NCI-H1048 (cell line): ENCODE measurements at places on chromosomes 16 and 17.

- DNase-seq, result no peak
Measured at GRCh38 chr16:75385507-75386152, 47.7 kb downstream of the CFDP1 start.

- no peak for DNase-seq
Measured at GRCh38 chr17:58504826-58505351, 9.5 kb downstream of the MTMR4 start.

DNA sequence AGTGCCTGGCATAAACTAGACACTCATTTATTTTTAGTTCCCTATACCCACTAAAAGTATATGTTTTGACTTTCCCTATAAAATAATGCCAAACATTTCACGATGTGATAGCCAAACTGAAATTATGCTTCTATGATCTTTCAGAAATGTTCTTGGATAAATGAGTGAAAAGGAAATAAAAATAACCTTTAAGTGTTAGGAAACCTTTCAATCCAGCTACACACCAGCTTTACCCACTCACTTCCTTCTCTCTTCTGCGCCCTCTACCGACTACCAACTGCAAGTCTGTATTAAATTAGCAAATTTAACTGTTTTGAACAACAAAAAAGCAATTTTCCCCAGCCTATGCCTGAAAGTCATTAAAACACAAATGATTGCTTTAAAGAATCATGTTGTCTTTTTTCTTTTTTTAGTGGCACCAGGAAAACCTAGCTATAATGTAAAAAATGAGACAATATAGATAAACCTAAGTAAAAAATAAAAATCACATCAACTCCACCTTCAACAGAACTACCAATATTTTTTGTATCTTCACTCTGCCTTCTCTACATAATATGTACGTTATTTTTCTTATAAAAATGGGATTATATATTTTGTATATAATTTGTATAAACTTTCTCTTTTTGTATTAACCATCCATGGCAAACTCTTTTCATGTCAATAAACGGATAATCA lies 13.2 kb upstream of the TMEM100 start:
- no peak for DNase-seq

DNA sequence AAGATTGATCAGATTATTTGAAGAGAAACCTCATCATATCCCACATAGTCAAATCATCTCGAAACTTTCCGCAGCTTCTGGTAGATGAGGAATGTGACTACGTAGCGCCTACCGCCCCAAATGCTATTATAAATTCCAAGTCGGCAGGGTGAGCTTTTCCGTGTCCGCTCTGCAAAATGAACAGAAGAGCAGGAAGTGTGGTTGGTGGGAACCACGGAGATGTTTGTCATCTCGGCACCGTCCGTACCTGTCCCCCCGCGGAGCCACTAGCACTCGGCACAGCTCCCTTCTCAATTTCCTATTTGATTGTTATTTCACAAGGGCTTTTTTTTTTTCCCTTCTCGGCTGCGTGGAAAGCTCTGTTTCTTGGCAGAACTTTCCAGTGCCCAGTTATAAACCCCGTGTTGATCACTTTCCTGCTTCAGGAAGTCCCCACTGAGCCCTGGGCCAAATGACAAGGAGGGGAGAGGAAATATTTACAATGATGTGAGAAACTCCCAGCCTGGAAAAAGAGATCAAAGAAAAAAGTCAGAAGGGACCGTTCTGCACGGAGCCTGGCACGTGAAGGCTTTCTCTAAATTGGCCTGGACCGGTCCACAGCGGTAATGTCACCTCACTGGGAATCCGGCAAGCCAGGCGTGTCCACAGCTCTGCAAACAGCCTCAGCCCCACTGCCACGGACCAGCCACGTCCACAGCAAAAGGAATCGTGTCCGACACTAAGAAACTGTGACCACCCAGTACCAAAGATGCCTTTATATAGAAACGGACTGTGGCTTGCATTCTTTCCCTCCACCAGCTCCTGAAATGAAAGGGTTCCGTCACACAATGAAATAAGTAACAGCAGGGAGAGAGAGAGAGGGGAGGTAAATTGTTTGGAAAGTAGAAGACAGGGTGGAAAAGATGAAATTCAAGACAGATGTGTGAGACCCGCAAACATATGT lies 65.0 kb downstream of the MRM3 start:
- no peak for DNase-seq

GRCh38 chr16:29844575-29845331 lies 18.3 kb downstream of the CDIPT start:
- no peak for DNase-seq

GRCh38 chr16:87687126-87687910 lies 78.5 kb downstream of the KLHDC4 start:
- no peak for DNase-seq

DNA sequence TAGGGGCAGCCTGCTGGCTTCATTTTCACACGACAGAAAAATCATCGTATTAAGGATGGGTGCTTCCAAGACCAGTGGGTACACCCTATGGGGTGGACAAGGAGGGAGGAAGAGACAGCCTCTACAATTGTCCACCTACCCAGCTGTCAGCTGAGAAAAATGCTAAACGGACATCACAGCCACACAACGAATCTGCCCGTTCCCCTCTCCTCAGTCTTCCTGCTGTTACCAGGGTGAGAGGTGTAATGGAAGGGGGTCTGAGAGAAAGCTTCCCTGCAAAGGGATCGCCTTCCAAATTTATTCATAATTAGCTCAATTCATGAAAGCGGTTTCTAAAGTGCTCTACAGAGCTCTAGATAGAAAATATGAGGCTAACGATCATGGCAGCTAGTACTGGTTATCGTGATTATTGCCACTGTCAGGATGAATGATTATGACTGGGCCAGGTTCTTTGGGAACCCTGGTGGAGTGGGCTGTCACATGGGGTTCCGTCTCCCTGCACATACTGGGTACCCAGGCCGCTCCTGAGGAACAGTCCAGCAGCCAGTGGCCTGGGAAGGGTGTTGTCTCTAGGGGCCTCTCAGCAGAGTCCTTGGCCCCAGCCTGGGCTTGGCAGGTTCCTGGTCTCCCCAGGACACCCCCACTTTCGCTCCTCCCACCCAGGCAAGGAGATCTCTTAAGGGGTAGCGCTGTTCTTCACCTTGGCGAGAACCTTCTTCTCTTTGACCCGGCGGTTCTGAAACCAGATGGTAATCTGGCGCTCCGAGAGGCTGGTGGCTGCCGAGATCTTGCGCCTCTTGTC lies 2.2 kb downstream of the HOXB13 start:
- DNase-seq, result no peak

GRCh38 chr16:55000595-55000994 lies 69.9 kb downstream of the IRX5 start:
- DNase-seq, result no peak

GRCh38 chr17:38663125-38663751 lies 11.5 kb downstream of the EPOP start:
- DNase-seq, result peak; percentile 64

DNA sequence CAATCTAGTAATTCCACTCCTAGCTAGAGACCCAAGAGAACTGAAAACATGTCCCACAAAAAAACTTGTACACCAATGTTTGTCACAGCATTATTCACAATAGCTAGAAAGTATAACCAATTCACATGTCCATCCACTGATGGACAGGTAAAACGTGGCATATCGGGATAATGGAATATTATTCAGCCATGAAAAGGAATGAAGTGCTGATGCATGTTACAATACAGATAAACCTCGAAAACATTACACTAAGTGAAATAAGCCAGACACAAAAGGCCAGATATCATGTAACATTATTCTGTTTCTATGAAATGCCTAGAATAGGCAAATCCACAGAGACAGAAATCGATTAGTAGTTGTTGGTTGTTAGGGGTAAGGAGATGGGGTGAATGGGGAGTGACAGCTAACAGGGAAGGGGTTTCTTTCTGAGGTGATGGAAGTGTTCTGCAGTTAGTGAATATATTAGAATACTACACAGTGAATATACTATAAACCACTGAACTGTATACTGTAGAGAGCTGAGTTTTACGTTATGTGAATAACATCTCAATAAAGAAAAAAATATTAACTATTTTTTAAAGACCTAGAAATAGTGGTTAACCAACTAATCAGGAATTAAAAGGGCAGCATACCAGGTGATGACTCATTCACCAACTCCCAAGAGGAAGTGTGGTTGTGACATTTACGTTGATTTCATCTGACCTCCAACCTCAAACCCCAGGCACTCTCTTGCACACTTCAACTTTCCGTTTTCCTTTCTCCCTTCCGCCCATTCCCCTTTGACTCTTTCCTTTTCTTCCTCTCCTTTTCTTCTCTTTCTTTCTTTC lies 48.6 kb downstream of the GAS7 start:
- no peak for DNase-seq

DNA sequence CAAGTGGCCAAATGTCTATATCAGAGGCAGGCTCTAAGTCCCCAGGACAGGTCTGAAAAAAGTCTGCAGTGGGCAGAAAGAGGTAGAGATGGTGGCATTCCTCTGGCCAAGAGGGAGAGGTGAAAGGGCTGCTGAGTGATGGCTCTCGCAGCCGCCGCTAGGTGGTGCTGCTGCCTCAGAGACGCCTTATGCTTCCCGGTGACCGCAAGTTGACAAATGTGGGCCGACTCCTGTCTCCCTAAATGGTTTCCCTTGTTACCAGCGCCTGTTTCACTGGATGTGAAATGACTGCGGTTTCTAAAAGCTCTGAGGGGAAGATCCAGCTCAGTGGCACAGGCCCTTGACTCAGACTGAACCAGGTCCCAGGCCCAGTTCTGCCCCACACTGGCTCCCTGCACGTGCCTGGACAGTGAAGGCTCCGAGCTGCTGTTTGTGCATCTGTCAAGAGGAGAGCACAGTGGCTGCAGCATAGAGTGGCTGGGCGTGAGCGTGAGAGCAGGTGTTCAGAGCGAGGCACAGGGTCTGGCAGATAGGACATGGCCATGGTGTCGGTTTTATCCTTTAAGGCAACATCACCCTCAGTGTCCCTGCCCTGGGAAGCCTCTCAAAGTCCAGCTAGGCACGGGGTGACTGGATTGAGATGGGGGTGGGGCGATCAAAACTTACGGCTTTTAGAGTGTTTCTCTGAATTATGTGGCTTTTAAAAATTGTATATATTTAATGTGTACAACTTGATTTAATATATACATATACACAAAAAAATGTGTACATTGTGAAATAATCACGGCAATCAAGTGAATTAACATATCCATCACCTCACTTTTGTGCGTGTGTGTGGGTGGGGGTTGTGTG lies 19.9 kb downstream of the CLEC16A start:
- DNase-seq, result no peak

GRCh38 chr16:14289692-14290340 lies 218.7 kb downstream of the MRTFB start:
- DNase-seq, result no peak

DNA sequence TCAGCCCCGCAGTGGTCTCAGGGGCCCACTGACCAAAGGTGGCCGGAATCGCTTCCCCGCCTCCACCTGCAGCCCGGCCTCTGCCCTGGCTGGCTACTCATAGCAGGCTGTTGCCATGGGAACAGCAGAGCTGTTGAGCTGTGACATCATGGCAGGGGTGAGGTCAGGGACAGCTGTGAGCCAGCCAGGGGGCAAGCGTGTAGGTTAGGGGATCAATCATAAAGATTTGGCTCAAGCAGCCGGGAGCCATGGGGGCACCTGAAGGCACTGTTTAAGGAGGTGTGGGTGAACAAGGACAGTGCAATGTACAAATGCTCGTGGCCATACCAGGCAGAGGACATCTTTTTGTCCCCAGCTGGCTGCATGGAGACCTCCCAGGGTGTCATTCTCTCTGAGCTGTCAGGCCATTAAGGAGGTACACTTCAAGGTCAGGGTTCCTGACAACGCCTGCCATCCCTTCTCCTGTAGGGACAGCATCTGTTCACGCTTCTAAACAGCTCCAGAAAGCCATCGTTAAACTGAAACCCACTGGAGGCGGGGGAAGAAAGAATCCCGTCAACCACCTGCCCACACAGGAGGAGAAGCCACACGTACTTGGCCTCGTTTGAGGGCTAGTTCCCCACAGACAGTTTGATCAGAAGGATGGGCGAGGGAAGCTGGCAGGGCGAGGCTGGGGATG lies at the start of gene CEP295NL:
Gene CEP295NL, minus strand, starts transcription at position 101 of the 679 bp plus-strand sequence. CDS start 1,373 bp downstream, outside the sequence.
- DNase-seq, result no peak

GRCh38 chr16:4172070-4172469 lies 55.8 kb upstream of the ADCY9 start:
- no peak for DNase-seq

GRCh38 chr17:8062435-8062806 lies 23.6 kb downstream of the ALOX15B start:
- no peak for DNase-seq

DNA sequence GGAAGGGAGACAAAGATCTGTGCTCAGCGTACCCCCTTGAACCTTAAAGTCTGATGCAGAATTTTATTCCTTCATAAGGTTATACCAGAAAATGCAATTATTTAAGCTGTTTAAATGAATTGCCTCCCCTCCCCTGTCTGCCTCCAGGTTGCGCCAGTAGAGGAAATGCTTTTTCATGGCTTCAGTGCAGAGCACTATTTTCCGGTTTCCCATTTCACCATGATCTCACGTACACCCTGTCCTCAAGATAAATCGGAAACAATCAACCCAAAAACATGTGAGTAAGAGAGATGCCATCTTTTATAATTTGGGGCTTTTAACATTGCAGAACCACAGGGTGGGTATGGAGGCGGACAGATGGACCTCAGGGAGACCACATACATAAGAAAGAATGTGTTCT lies 15.5 kb downstream of the IQCK start:
- DNase-seq, result no peak

GRCh38 chr17:44902135-44902760 lies 3.0 kb upstream of the EFTUD2 start:
- no peak for DNase-seq

DNA sequence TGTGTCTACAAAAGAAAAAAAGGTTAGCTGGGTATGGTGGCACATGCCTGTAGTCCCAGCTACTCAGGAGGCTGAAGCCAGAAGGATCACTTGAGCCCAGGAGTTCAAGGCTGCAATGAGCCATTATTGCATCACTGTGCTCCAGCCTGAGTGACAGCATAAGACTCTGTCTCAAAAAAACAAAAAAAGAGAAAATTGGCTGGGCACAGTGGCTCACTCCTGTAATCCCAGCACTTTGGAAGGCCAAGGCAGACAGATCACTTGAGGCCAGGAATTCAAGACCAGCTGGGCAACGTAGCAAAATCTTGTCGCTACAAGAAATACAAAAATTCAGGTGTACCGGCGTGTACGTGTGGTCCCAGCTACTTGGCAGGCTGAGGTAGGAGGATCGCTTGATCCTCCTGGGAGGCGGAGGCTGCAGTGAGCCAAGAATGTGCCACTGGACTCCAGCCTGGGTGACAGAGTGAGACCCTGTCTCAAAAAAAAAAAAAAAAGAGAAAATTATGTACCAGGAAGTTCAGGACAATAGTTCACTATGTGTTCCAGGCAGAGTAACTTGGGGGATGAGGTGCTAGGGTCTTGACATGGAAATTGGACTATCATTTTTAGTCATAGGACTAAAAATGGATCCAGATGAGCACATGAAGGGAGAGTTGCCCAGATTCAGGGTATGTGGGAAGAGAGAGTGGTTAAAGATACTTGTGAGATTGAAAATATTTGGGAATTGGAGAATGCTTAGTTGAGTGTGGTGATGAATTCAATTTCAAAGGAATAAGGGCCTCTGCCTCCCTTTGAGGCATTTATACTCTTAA lies 11.0 kb downstream of the ALDH3A2 start:
- DNase-seq, result no peak

- DNase-seq, result no peak
Measured at GRCh38 chr16:75798714-75799113, 72.4 kb upstream of the CPHXL start.

- no peak for DNase-seq
Measured at GRCh38 chr17:39962642-39963220, at the start of gene GSDMA. Gene GSDMA, plus strand, starts transcription at chr17:39963004. Its CDS starts 2,684 bp downstream, at chr17:39965688.

- DNase-seq, result no peak
Measured at GRCh38 chr17:15408803-15409202, 58.6 kb downstream of the CDRT4 start.

GRCh38 chr17:77300016-77300686 lies 159.4 kb downstream of the SEC14L1 start:
- no peak for DNase-seq

GRCh38 chr17:81808778-81809555 lies 5.0 kb downstream of the GCGR start:
- no peak for DNase-seq
